ENCODE measurements at places on chromosomes 16 and 17.

DNA sequence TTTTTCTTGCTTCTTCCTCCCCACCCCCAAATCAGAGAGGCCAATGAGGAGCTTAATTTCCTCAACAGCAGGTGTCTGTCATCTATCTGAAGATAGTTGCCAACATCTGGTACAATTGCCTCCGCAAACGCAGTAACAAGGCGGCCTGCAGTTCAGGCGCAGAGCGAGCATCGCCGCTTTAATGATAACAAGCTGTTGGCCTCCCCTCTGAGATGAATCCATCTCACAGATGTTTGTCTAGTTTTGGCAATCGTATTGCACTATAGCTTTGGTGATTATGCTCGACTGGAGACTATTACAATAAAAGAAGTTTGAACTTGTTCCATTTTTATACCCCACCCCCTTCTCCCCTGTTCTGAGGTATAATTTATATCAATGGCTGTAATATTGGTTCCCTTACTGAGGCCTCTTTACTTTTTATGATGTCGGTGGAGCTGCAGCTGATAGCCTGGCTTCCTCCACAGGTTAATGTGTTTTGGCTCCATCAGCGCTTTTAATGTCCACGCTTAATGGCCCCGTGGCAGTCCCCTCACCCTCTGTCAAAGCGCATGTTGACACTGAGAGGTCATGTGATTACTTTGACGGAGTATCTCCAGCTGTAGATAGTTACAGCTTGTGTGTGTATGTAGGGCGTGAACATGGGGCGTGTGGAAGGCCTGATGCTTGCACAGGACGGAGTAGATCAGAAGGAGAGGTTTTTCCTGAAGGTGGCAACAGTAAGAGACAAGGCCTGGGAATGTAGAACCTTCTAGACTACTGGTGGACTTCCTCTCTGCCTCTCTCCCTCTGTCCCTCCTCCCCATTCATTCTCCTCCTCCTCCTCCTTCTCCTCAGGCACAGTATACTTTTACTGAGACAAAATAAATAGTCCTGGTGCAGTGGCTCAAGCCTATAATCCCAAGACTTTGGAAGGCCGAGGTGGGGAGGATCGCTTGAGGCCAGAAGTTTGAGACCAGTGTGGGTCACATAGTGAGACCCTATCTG lies 164.7 kb downstream of the MSI2 start:
- no peak for DNase-seq

DNA sequence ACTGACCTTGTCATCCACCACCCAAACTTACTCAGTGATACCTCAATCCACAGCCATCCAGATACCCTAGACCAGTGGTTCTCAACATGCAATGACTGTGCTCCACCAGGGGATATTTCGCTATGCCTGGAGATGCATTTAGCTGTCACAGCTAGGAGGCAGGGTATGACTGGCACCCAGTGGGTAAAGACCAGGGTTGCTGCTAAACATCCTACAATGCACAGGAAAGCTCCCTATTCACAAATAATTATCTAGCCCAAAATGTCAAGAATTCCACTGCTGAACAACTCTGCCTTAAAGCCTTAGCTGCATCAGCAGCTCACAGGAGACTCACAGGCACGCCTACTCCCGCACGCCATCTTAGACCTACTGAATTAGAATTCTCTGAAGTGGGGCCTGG lies 212.6 kb downstream of the GRIN2A start:
- DNase-seq, result no peak

DNA sequence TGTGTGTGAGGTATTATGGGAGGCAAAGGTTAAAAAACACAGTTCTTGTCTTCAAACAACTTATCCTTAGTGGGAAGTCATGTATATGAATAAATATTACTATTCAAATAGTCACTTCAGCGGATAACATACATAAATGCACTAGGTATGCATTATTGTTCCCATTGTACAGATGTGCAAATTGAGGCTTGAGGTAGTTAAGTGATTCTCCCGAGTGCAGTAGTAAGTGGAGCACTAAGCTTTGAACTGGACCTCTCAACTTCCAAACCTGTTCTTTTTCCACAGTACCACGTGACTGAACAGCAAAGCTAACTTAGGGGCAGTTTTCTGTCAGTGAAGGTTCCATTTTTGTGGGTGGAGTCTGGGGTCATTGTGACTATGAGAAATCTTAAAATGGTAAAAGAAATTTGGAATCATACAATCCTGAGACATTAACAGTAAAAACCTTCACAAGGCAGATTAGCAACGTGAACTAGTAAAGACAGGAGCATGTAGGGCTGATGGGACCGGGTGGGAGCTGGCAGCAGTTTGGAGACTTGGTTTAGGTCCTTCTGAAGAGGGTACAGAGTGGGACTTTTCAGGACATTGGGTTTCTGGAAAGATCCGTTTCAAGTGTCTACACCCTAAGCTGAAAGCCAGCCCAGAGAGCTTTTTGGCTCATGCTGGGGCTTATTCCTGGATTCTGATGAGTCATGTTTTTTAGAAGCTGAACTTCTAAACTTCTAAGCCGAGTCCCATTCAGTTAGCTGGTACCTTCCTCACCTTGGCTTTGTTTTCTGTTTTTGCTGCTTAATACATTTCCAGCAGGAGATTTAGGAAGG lies 204.9 kb downstream of the PRKCA start:
- peak; percentile 15 for DNase-seq

DNA sequence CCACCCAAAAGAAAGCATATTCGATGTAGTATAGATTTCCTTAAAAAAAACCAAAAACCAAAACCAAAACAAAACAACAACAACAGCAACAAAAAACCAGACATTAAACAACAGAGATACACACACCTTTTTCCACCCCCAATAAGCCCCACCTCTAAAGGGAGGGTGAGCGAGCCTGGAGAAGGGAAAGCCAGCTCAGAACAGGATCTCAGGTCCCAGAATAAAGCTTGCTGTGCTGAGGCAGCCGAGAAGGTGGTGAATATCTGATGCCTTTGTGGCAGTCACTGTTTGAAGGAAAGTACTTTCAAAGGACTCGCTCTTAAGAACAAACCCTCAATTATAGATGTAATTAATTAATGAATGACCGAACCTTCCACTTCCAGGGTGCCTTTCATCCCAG lies 470 bp downstream of the KRT23 start:
- no peak for DNase-seq

GRCh38 chr17:42547698-42548069 lies 5.0 kb upstream of the HSD17B1 start:
- DNase-seq, result no peak

GRCh38 chr16:88310796-88311605 lies 71.8 kb upstream of the ZNF469 start:
- no peak for DNase-seq

DNA sequence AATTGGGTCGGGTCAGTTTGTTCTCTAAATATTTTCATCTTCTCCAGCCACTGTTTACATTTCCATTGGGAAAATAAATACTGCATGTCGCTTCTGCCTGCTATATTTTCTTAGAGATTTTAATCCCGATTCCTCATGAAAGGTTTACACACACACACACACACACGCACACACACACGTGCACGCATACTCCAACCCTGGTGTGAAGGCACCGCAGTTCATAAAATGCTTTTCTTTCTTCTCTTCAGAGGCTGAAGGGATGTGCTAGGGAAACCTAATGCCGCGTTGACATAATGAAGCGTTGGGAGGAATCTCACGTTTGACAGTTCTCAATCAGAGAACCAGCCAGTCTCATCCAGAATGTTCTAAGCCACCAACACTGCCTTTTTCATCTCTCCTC lies 222.9 kb upstream of the IRX3 start:
- no peak for DNase-seq

DNA sequence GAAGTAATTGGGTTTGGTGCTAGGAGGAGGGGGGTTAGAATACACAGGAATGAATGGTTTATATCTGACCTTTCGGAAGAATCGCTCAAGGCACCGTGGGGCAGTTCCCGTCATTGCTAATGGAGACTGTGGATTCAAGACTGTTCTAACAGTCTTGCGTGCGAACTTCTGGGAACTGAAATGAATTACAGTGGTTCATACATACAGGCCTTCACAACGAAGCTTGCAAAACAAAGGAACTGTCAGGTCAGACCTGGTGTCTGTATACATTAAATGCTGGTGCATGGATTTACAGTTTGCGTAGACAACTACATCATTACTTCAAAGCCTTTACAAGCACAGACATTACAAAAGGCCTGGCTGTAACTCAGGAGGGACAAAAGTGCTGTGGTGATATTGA lies 983.9 kb downstream of the CDH11 start:
- no peak for DNase-seq

DNA sequence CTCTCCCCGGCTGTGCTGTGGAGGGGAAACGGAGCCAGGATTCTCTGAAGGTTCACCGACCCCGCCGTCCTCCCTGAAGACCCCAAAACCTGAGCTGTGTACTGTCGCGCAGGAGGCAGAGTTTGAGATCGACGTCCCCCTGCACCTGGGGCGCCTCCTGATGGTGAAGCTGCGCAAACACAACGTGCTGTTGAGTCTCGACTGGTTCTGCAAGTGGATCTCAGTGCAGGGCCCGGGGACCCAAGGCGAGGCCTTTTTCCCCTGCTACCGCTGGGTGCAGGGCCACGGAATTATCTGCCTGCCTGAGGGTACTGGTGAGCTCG lies 62.6 kb upstream of the TEKT1 start:
- peak; percentile 5 for DNase-seq
